ENCODE measurements at places on chromosomes 11 and 22.
A peak's percentile ranks its signal among the peaks of the same experiment; 100 is the strongest.

DNA sequence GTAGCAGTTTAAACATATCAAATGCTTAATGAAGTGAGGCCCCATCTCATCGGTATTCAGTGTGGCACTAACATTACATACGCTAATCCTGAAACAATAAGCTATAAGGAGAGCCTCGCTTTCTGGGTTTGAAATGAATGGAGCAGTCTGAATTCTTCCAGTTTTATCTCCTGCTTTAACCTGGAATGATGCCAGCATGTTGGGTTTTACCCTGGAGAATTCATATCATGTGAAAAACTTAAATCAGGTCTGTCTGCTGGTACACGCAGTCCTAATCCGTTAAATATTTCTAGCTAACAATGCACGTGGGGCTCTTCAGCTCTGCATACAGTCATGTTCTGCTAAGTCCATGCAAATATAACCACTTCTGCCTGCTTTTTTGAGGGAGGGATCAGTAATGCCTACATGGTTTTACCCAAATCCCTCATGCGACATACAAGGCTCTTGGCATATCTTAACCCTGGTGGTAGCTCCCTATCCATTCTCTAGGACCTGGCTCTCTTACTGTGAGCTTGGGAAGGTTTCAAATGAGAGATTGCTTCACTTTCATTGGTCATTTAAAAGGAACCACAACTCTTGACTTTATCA lies 92.7 kb downstream of the COMMD9 start:
- DNase-seq, result no peak

GRCh38 chr22:32745251-32745995 lies 56.1 kb upstream of the TIMP3 start:
- DNase-seq, result no peak

- no peak for DNase-seq
These were observed 5.8 kb downstream of the ZBTB44 start for GRCh38 chr11:130308886-130309285.

GRCh38 chr11:130677486-130678153 lies 229.2 kb downstream of the ADAMTS15 start:
- DNase-seq, result no peak

DNA sequence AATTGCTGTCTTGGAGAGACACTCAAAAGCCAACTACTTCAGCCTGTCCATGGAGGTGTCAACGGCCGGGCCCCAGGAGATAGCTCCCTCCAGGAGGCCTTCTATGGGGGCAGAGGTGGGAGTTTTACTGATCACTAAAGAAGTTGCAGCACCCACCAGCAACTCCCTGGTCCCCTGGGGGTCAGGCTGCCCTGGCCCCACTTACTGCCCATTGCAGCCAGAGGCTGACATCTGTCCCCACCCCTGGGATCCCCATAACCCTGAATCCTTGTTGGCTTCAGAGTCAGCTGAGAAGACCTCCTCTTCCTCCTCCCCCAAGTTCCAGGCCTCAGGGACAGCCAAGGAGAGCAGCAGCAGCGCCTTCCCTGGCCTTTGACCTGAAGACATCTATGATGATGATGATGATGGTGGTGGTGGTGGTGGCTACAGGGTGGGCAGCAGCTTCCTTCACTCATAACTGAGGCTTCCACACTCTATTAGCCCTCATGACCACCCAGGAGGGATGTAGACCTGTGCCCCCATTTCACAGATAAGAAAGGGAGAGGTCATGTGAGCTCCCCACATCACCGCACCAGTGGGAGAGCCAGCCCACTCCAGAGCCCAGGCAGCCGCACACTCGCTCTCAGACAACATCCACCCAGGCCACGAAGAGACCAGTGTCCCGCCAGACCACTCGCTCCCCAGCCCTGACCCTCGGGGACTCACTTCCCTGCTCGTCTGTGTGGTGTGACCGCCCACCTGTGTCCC lies 43.8 kb upstream of the FGF3 start:
- no peak for DNase-seq

DNA sequence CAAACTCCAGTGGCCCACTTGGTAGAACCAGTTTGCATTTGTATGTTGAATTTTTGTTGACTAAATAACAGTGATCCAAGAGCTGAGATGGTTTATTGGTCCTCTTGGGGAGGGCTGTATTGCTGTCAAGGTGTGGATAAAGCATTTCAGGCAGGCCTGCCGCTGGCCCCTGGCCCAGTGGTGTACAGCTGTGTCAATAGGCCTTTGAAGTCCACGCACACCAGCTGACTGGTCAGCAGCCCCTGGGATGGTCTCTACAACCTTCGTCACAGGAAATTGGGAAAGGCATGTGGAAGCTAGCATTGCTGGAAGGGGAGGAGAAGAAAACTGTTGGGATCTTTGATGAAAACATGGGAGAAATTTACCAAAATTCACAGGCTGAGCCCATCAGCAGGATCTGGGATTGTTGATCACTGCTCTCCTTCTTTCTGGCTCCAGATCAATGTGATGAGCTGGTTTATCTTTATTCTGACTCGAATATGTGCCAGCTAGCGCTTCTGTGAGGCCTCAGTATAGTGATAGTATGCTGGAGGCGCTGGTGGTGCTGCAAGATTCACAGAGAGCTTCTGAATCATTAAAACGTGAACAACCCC lies 12.5 kb upstream of the E2F8 start:
- DNase-seq, result no peak

- no peak for DNase-seq
These were observed at the start of gene SLC15A3 for GRCh38 chr11:60951904-60952741. Gene SLC15A3 (minus strand): TSS chr11:60952176. CDS start chr11:60951551, 625 bp downstream.

DNA sequence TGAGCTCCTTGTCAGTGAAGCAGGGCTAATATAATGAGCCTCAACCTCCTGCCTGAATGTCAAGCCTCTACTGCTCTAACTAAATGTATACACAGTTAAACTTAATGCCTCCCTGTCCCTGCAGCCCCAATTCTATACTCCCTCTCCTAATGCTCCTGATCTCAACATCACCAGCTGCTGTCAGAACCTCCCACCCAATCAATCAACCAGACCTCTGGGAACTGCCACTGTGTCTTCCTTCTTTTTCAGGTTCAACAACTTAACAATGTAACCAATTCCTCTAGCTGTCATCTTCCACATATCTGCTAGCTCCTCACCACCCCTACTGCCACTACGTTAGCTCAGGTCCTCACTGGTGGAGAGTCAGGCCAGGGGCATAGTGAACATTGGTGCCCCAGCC lies 339.8 kb upstream of the NARS2 start:
- no peak for DNase-seq

DNA sequence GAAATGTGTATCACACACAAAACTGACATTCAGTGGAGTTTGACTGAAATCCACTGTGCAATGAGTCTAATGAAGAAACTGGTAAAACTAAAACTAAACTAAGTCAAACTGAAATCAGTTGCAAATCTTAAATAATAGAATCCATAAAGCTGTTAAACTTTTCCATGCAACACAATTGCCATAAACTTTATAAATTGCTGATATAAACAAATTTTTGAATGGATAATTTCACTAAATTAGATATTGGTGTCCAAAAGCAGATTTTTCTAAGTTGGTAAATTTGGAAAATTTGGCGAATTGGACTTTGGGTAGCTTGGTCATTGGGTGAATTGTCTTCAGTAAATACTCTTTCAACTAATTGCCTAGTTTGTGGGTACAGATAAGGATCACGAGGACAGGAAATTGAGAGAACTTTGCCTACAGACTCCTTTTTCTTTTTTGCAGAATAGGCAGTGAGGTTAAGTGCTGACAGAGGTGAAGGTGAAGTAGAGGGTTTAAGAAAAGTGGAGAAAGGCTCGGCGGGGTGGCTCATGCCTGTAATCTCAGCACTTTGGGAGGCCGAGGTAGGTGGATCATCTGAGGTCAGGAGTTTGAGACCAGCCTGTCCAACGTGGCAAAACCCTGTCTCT lies 12.8 kb downstream of the MRPL17 start:
- DNase-seq, result peak; percentile 33

GRCh38 chr11:75144716-75145014 lies 6.2 kb upstream of the SLCO2B1 start:
- DNase-seq, result no peak

GRCh38 chr22:25890651-25891050 lies 148.7 kb downstream of the MYO18B start:
- no peak for DNase-seq

GRCh38 chr11:2151500-2152257 lies 9.3 kb downstream of the INS start:
- DNase-seq, result peak; percentile 77

DNA sequence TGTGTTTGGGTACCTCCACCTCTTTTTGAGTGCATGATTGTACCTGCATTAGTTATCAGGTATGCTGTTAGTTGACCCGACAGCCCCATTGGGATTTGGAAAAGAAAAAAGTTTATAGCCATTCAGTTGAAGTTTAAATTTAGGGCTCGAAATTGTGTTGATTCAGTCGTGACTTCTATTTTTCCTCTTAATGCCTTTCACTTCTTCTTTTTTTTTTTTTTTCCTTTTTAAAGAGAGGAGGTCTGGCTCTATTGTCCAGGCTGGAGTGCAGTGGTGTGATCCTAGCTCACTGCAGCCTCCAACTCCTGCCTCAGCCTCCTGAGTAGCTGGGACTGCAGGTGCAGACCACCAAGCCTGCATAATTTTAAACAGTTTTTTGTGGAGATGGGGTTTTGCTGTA lies 2.3 kb downstream of the STT3A start:
- no peak for DNase-seq

- no peak for DNase-seq
These were observed 23.2 kb upstream of the ST3GAL4 start for GRCh38 chr11:126332221-126332711.

- no peak for DNase-seq
These were observed 15.9 kb downstream of the IL17REL start for GRCh38 chr22:49996518-49997250.

DNA sequence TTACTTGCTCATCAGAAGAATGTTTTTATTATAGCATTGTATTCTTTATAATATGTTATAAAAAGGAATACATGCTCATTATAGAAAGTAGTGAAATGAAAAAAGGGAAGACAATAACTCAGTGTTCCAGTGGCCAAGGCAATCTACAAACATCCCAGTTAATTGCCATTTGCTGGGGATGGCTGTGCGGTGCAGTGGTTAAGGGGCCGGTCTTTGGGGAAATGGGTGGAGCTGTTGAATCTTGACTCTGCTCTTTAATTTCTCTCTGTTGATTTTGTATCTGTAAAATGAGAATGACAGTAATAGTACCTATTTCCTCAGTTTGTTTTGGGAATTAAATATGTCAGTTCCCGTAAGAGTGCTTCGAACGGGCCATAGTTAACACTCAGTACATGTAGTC lies 212.7 kb upstream of the TBCEL start:
- DNase-seq, result no peak

DNA sequence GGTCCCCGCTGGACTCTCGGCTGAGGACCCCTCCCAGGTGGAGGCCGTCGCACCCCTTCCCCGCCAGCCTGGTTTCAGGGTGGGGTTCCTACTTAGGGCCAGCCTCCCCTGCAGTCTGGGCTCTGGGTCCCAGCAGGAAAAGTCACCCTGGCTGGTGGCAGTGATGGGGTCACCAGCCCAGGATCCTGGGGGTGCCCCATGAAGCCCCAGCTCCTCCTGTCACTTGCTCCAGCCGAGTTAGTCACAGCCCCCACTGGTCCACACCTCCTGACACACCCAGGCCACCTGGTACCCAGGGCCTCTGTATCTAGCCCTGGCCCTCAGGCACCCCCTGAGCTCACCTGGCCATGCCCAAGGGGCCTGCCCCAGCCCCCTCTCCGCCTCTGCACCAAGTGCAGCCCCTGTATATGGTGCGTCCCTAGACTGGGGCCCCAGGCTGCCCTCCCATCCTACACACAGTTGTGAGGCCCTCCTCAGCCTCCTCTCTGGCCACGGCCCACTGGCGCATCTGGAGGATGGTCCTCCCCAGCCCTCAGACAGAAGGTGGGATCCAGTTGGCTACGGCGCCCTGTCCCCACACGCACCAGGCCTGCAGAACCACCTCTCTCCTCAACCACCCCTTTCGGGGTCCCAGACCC lies 6.7 kb downstream of the PLXNB2 start:
- DNase-seq, result no peak

DNA sequence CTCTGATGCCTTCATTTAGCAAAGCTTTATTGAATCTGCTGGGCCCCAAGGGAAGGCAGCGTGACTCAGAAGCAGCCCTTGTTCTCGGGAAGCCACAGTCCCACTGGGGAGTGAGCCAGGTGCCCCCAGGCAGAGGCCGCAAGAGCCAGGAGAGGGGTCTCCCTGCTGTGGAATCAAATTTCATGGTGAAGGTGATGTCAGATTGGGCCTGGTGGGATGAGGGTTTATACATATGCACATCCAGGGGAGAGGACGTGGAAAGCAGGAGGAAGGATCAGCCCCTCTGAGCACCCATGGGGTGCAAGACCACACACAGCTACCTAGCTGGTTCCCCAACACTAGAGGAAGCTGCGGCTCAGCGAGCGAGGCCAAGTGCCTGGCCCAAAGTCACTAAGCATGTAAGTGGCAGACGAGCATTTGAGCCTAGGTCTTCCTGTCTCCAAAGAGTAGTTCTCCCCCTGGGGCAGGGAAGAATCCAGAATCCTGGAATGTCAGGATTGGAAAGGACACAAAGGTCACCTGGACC lies 2.0 kb downstream of the SYNGR1 start:
- DNase-seq, result no peak

- DNase-seq, result peak; percentile 47
These were observed 89.0 kb upstream of the PARVA start for GRCh38 chr11:12288212-12288930.

DNA sequence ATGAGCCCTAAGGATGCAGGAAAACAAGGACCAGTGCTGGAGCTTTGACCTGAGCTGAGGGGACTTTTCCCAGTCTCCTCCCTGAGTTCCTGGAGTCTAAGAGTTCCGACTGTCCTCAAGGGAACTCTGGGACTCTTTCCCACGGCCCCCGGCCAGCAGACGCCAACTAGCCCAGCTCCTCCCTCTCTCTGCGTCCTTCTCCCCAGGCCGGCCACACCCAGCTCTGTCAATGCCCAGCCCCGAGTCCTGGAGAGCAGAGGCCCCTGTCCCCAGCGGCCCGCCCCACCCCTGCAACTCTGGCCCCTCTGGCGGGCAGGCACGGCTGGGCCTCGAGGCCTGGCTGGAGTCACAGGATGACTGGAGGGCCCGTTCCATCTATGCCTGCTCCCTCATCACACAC lies 29.8 kb downstream of the NECTIN1 start:
- DNase-seq, result no peak

GRCh38 chr11:131691181-131692041 lies 321.0 kb downstream of the NTM start:
- peak; percentile 45 for DNase-seq

GRCh38 chr11:76577226-76577920 lies 93.2 kb downstream of the LRRC32 start:
- DNase-seq, result no peak

- DNase-seq, result no peak
These were observed 24.6 kb downstream of the OR2AG2 start for GRCh38 chr11:6747097-6747668.
